Bronchial epithelial cell (primary cell): ENCODE measurements at places on chromosomes 4 and X.

GRCh38 chrX:118392716-118393115, 46.8 kb downstream of the WDR44 start:
- no peak for DNase-seq

DNA sequence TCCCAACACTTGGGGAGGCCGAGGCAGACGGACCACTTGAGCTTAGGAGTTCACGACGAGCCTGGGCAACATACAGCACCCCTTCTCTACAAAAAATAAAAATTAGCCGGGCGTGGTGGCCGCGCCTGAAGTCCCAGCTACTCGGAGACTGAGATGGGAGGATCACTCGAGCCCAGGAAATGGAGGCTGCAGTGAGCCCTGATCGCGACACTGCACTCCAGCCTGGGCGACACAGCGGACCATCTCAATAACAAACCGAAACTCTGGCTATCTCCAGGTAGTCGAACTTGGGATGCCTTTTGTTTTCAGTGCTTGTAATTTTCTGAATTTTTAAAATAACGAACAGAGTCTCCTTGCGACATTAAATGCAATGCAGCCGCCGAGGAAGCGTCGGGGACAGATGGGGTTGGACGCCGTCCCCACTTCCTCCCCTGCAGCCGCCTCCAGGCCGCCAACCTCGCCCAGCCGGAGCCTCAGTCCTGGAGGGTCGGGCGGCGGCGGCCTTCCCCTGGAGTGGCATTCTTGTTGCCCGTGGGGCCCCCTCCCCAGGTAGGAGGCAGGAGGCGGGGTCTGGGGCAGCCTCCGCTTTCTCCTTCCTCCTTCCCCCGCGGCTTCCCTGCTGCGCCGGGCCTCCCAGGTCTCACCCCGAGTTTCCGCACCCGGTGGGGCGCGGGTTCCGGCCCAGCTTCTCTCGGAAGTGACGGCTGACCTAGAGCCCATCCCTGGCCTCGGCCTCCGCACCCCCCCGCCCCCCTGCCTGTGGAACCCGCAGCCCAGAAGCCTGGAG, 14.6 kb downstream of the HMX1 start:
- DNase-seq, result no peak

DNA sequence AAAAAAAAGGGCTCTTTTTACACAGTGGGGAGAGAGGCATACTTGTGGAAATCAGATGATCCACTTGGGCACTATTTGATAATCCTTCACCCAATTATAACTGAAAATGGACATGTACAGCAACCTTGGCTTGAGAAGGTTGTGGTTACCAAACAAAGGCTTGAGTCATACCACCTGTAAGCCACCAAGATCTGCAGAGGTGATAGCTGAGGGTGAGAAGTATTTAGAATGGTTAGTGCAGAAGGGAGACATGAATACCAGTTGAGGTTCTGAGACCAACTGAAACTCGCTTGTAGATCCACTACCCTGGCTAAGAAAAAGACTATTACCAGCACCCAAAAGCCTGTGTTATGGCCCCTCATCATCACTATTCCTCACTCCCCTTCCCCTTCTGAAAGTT, 614.0 kb downstream of the STIM2 start:
- DNase-seq, result no peak

- no peak for DNase-seq
These were observed 167.9 kb upstream of the GLRA2 start for GRCh38 chrX:14361435-14361834.

- no peak for DNase-seq
These were observed 98.0 kb upstream of the SORBS2 start for GRCh38 chr4:185909972-185910371.

GRCh38 chr4:38738940-38739803, 43.6 kb downstream of the TLR10 start:
- DNase-seq, result peak; percentile 80

DNA sequence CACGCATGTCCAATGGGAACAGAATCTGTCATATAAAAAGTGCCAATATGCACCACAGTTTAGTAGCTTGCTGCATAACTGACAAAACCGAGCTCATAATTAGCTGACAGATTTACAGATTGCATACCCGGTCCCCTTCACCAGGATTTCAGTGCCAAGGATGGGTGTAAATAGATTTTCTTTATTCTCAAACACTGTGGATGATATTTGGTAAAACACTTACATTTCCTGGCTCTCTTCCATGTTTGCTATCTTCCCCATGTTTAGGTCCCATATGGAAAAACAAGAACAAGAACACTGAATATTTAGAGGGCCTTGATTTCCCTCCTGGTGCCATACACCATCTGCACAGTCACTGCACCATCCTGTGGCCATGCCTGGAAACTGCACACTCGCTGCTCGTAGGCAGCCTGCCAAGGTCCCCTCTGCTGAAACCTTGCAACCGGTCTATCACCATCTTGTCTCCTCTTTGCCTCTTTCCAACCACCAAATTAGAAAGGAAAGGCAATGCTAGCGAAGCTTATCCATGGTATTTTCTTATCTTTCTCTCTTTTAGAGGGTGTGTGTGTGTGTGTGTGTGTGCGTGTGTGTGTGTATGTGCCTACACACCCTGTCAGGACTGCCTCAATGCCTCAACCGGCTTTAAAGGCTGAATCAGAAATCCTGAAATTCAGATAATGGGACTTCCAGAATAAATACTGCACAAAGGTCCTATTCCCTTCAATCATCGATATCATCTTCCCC, 124.2 kb upstream of the MBNL3 start:
- peak; percentile 19 for DNase-seq
